Stimulated activated CD8-positive, alpha-beta memory T cell treated with anti-CD3 and anti-CD28 coated beads, Interleukin-4, amount 100 ng/mL, for 1 hour (primary cell): ENCODE measurements at places on chromosomes 2 and 18.

- no peak for DNase-seq
Observed at GRCh38 chr18:21605213-21605612, 4.7 kb upstream of the ESCO1 start.

GRCh38 chr2:37274359-37274965, 43.0 kb downstream of the NDUFAF7 start:
- DNase-seq, result no peak

DNA sequence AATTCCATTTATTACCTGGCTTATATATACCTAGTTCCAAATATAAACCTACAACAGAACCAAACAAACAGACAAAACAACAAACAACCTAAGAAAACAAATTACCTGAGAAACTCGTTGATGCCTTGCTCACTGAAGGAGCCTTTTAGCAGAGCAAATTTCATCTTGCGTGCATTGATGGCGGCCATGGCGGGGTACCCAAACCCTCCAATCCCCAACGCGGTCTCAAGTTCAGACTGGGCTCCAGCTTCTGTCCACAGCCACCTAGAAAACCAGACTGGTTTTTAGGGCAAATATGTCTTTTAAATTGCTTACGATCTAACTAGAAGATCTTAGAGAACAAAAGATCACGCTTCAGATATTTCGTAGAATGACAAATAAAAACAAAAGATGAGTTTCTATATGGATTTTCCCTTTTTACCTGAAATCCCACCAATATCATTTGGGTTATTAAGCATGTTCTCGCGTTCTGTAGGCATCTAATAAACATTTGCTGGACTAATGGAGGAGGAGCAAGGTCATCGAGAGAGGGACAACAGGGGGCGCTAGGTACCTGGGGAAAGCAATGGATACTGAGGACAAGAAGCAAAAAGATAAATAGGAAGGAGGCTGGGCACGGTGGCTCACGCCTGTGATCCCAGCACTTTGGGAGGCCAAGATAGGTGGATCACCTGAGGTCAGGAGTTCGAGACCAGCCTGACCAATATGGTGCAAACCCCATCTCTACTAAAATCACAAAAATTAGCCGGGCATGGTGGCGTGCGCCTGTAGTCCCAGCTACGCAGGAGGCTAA, 25.2 kb downstream of the PDIA6 start:
- DNase-seq, result no peak

DNA sequence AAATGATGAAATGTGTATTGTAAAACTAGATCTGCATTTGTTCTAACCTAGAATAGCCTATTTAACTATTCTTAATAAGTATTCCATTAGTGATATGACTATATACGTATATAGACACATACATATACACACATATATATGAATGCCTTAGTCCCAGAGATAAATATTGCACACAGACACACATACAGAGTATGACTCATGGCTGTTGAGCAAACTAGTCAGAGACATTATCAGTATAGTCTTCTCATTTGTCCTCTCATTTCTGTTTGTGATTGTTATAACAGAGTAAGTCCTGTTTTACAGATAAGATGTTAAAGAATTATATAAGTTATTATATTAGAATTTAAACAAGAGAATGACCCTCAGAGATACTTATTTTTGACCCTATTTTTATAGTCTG, 202.5 kb downstream of the CCDC102B start:
- DNase-seq, result no peak

GRCh38 chr18:11994336-11994702, 13.0 kb downstream of the IMPA2 start:
- DNase-seq, result no peak

- no peak for DNase-seq
Observed at GRCh38 chr2:44107974-44108373, 60.7 kb upstream of the PPM1B start.

GRCh38 chr2:45746888-45747287, 95.4 kb downstream of the PRKCE start:
- DNase-seq, result no peak

GRCh38 chr2:143742581-143742980, 613.4 kb downstream of the ARHGAP15 start:
- DNase-seq, result no peak

- DNase-seq, result no peak
Observed at GRCh38 chr18:2354292-2354691, 217.0 kb downstream of the METTL4 start.

DNA sequence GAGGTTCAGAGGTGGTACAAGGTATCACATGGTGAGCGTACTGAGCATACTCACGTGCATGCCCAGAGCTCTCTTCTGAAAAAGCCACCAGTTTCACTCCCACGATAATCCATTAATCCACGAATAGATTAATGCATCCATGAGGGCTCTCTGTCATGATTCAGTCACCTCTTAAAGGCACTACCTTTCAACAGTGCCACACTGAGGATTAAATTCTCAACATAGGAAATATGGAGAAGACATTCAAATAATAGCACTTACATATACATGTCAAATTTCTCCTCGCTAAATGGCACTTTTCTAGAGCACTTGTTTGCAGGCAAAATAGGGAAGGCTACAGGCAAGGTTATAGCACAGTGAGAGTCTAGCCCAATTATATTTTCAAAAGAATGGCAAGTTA, 825.9 kb downstream of the TRIB2 start:
- DNase-seq, result no peak

DNA sequence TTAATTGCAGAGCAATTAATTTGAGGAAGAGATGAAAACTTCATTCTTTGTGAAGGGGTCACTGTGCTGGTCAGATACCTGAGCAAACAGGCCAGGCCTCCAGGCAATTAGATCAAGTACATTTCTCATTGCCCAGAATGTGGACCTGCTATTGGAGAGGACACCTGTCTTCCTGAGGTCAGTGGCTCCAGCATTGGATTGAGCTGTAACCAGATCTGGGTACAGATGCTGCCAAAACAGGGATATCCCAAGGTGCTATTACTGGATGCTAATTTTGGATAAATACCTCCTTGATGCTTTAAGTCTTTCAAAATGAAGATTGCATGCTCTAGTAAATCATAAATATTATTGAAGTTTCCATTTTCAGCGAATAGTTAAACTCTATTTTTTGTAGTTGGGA, 131.5 kb downstream of the FAM161A start:
- no peak for DNase-seq

DNA sequence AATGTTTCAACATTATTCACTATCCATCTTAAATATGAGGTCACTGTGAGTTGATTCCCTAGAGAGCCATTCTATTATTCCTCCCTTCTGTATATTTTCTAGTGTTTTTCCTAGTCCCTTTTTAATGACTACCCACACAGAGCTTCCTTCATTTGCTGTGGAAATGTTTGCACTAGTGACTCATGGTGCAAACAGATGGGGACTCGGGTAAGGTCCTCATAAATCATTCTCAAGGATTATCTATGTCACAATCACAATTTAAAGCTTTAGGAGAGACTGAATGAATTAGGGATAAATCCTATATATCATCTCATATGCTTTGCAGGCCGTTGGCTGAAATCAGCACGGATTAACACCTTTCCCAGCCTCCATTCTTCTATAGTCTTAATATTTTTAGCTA, 159.6 kb downstream of the DCC start:
- no peak for DNase-seq

DNA sequence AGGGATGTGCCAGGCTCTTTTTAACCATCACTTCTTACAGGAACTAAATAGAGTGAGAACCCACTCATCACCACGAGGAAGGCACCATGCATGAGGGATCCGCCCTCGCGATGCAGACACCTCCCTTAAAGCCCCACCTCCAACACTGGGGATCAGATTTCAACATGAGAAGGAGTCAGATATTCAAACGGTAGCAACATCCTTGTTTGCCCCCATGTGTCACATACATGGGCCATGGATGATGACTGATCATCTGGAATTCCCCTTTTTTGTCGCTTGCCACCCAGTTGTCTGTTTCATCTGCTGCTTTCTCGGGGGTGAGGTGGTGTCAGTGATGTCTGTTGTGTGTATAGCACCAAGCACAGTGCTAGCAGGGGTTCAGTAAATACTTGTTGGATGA, 57.9 kb downstream of the NCK2 start:
- DNase-seq, result no peak

GRCh38 chr18:21163647-21164547, 52.3 kb upstream of the ROCK1 start:
- no peak for DNase-seq

GRCh38 chr2:236131073-236131692, 37.0 kb downstream of the GBX2 start:
- DNase-seq, result no peak

GRCh38 chr18:59150236-59150635, 10.6 kb downstream of the SEC11C start:
- DNase-seq, result no peak

GRCh38 chr2:80102026-80102425, 202.5 kb downstream of the LRRTM1 start:
- DNase-seq, result no peak

- no peak for DNase-seq
Observed at GRCh38 chr2:155309483-155309882, 611.0 kb downstream of the KCNJ3 start.

DNA sequence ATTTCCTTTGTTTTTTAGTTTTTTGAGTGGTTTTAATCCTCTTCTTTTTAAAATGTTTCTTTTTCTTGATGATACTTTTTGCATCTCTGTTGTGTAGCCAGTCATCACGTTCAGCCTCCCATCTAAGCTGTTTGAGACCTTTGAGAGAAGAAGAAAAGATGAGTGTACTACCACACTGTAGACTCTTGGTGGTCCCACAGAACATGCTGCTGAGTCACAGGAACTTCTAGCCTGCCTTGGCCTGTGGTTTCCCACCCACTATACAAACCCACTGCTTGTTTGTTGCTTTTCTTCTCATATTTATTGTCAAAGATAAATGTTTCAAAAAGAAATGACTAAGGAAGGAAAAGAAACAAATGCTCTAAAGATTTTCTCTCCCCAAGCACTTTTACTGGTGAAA, 5.5 kb downstream of the CEBPZOS start:
- DNase-seq, result no peak

DNA sequence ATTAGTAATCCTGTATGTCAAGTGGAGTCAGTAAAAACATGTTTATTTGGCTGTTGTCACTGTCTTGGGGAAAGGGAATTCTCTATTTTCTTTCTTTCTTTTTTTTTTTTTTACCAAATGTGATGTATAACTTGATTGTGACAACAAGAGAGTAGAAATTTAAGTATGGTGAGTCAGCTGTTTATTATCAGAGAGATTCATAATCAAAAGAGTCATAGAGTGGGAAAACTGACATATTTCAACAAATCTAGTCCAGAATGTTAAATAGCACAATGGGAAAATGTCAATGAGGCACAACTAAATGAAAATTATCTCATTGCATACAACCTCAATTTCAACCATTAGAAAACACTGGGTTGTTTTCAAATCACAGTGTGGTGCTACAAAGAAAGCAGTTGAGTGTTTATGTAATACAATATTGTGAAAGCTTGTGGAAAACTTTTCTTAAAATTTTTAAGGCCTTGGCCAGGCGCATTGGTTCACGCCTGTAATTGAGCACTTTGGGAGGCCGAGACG, 111.9 kb upstream of the DTNA start:
- DNase-seq, result no peak

DNA sequence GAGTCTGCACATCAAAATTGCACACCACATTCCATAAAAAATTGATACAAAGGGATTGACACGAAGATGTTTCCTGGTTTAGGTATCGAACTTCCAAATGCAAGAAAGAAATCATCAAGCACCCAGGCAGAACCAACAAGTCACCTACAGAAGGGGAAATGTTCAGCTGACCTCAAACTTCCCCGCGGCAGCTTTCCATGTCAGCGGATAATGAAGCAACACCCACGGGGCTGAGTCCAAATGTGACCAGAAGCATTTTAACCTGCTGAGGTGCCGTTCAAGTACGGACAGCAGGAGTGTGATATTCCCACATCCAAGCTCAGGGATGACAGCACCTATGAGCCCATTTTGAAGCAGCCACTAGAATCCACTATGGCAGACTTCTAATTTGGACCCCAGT, 124.9 kb downstream of the GALNT14 start:
- DNase-seq, result no peak

- no peak for DNase-seq
Observed at GRCh38 chr2:16224298-16225045, 284.1 kb downstream of the MYCN start.

DNA sequence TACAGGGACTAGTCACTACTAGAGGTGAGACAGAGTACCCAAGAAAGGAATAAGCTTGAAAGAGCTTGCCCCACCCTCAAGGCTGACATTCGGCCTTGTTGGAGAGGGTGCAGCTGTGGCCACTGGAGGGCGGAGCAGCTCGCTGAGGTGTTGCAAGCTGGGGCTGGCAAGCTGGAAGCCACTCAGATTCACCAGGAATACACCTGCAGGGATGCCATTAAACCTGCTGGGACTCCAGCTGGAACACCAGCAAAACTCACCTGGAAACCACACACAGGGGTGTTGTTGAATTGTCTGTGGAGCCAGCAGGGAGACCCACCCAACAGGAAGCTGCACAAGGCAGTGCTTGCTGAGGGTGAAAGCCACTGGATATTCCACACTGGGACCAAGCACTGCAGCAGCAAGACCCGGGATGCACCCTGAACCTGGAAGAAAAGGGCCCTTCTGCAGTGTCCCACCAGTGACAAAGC, 26.1 kb downstream of the KCTD18 start:
- DNase-seq, result no peak

- DNase-seq, result no peak
Observed at GRCh38 chr18:11113937-11114336, 35.4 kb downstream of the PIEZO2 start.

DNA sequence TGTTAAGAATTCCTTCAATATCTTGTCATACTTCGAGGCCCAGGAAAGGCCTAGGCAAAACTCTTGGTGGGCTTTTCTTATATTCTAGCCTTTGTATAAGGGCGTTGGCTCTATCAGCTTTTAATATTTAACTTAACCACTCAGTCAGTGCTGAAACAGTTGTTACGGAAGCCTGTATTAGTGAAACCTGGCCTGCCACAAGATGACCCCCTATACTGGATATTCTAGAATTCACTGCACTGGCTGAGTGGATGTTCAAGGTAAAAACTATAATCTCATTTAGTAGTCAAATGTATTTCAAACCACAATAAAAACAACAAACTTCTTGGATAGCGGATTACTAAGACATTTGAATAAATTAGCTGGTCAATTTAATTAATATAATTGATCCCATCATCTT, 91.7 kb upstream of the HNMT start:
- no peak for DNase-seq

GRCh38 chr18:78913830-78914231, 65.8 kb upstream of the SALL3 start:
- DNase-seq, result no peak

GRCh38 chr2:184338771-184339170, 259.6 kb upstream of the ZNF804A start:
- DNase-seq, result no peak

GRCh38 chr2:12778369-12778768, 61.6 kb downstream of the TRIB2 start:
- no peak for DNase-seq

GRCh38 chr2:185316383-185316782, 422.2 kb upstream of the FSIP2 start:
- no peak for DNase-seq

- DNase-seq, result no peak
Observed at GRCh38 chr2:69685321-69686048, 41.9 kb upstream of the AAK1 start.
